ENCODE measurements at places on chromosomes 1 and 21.
A peak's percentile ranks its signal among the peaks of the same experiment; 100 is the strongest.

DNA sequence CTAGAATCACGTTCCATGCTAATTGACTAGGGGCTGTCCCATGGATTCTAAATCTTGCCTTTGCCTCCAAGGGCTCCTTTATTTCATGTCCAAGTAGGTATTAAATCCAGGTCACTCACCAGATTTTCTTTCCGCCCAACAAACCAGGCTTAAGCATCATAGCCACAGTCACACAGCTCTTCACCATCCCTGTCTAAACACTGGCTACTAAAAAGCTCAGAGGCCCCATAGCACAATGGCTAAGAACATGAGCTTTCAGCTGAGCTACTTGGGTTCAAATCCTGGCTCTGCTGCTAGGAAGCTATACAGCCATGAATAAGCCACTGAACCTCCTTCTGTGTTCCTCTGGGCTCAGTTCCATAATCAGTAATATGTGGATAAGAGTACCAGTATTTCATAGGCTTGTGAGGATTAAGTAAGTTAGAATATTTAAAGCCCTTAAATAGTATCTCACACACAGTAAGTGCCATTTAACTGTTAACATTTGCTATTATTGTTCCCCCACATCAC, 277.2 kb upstream of the GJB5 start:
- no peak for DNase-seq

DNA sequence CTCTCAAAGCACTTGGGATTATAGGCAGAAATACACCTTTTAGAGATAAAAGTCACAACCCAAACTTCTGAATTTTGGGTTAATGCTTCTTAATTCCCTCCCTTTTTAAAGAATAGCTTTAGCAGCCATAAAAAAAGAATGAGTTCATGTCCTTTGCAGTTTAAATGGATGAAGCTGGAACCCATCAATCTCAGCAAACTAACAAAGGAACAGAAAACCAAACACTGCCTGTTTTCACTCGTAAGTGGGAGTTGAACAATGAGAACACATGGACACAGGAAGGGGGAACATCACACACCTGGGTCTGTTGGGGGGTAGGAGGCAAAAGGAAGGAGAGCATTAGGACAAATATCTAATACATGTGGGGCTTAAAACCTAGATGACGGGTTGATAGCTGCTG, 55.8 kb downstream of the SLC27A3 start:
- no peak for DNase-seq

DNA sequence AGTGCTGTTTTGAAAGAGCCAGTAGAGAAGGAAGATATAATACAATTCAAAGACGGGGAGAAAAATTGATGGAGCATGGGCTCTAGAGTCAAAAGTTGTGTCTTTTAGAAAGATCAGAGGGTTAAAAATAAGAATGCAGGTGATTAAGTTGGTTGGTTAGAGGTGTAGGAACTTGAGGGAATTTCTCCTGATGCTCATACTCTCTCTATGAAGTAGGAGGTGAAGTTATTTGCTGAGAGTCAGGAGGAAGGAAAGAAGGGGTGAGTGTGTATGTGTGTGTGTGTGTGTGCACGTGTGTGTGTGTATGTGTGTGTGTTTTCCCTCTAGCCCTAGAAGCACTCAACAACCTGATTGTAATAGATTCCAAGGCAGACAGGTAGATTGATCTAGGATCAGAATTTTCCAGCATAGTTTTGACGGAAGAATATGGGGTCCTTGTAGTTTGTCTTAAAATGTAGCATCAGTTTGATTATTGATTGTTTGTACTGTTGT, 88.3 kb upstream of the MACF1 start:
- no peak for DNase-seq

- no peak for DNase-seq
Observed at GRCh38 chr1:229841230-229841629, 215.2 kb downstream of the URB2 start.

DNA sequence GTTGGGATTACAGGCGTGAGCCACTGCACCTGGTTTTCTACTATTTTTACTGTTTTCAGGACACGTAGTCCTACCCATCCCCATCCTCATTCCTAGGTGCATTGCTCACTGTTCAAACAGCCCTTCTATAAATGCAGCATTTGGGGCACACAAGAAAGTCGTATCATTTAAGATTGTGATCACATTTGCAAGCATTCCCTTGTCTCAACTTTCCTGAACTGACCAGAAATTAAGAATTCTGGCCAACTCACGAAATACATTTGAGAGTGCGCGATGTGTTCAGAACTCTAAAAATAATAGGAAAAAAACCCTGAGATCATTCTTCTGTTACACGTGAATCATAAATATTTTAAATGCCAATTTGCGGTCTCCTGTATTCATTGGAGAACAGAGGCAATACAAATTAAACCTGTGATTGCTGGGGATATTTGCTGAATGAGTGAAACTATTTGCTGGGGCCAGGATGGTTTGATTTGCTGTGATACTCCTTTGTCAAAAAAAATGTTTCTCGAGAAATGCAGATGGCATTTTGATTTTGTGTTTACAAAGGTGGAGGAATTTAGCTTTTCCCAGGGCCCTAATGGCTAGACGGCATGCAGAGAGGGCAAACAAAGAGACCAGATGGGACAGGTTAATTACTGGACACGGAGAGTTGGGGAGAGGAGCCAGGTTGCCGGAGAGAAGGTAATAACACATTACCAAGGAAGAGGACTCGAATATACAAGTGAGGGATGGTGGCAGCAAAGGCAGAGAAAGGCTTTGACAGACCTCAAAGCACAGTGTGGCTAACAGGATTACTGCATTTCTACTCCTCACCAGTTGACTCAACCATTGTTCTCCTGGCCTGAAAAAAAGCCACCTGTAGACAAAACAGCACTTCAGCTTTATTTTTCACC, 38.4 kb downstream of the STPG1 start:
- peak; percentile 93 for DNase-seq

- DNase-seq = no peak
Observed at GRCh38 chr1:156246241-156246780, 1.5 kb downstream of the PAQR6 start.

GRCh38 chr1:5506634-5507033, 485.6 kb downstream of the NPHP4 start:
- no peak for DNase-seq

DNA sequence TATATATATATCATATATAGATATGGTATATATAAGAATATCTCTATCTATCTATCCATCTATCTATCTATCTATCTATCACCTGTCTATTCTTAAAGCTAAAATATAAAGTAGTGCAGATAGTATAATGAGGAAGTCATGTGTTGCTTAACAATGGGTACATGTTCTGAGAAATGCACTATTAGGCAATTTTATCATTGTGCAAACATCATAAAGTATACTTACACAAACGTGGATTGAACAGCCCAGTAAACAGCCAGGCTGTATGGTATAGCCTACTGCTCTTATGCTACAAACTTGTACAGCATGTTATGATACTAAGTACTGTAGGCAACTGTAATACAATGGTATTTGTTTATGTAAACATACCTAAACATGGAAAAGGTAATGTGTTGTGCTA, 621.0 kb upstream of the NCAM2 start:
- no peak for DNase-seq

GRCh38 chr1:5915587-5916571, 76.3 kb downstream of the NPHP4 start:
- DNase-seq = peak; percentile 47

DNA sequence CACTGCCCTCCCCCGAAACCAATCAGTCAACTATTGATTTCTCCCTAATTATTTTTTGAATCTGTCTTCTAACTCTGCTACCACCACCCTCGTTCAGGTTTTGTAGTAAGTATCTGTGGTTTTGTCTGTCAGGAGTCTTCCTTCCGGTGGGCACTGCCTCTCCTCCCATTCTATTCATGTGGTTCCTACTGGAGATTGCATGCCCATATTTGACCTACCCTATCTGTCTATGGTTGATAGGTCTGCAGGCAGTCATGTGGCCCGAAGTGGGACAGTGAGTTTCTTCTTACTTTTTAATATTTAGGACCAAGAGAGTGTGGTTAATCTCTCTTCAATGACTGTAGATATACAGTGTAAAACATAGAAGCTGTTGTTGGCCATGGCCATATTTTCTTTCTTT, 17.8 kb upstream of the MAST2 start:
- no peak for DNase-seq

- DNase-seq = no peak
Observed at GRCh38 chr21:30072496-30072895, 94.1 kb downstream of the CLDN17 start.

- DNase-seq = no peak
Observed at GRCh38 chr21:19999369-20000272, 998.6 kb upstream of the NCAM2 start.

DNA sequence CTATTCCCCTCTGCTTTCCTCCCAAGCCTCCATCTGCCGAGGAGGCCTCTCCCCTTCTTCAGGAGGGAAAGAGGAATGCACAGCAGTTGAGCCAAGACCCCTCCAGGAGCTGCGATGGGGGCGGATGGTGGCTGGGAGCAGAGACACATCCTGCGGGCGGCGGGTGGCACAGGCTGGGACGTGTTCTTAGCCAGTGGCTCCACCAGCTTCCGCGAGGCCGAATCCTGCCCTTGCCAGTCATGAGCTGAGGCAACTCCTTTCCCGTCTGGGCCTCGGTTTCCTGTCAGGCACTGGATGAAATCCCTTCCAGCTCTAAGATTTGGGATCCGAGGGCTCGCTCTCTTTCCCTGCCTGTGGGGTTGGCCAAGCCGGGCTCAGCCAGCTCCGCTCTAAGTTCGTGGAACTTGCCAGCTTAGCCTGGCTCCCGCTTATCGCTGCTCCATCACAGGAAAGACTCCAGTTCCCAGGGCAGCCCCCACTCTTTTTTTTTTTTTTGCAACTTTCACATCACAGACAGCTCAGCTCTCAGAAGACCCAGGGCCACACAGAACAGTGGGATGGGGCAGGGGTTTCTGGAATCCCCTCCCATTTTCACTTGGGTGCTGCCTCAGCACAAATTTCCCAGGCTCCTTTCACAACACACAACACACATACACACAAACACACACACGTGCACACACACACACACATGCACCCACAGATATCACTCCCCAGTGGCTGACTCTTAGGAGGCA, 506 bp downstream of the MYOM3 start:
- DNase-seq = no peak

GRCh38 chr1:91537281-91537986, 36.8 kb downstream of the CDC7 start:
- no peak for DNase-seq
